ENCODE measurements at places on chromosomes 3 and 15.

- DNase-seq = no peak
Measured at GRCh38 chr3:148588291-148588690, 109.4 kb upstream of the AGTR1 start.

DNA sequence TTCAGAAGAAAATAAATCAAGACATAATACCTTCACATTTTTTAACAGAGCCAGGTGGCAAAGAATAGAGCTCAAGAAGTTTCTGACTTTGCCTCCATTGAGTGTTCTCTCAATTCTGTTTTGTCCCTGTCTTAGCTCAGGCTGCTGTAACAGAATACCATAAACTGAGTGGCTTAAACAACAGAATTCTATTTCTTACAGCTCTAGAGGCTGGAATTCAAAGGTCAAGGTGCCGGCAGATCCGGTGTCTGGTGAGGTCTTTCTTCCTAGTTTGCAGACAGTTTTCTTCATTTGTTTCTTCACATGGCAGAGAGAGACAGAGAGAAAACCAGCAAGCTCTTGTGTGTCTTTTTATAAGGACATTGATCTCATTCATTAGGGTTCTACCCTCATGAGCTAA lies 25.6 kb downstream of the IQCH start:
- no peak for DNase-seq

DNA sequence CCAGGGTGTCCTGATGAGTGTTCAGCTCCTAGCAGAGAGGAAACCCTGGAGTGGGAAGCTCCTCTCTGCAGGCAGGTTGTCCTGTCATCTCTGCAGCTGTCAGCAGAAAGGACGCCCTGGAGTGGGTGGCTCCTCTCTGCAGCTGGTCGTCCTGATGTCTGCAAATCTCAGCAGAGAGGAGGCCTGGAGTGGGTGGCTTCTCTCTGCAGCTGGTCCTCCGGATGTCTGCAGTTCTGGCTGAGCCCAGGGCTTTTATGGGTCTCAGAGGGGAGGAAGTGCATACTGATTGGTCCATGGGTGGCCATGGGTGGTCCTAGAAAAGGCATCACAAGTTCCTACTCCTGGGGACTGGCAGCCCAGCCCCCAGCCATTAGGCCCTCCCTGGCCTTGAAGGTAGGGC lies 102.6 kb upstream of the BNIP2 start:
- DNase-seq = no peak

DNA sequence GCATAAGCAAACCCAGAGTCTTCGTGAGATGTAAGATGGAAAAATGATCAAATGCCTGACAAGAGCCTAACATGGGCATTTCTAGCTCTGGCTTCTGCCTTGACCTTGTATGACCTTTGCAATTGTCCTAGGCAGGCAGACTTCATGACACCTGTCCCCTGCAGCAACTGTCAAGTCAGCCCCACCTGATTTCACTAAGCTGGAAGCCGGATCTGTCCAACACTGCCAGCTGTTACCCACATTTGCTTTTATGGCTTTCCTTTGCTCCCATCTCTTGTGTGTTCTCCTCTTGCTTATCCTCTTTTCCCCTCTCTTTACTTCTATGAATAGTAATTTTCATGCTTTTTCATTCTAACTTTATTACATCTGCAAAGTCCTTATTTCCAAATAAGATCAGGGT lies 48.5 kb upstream of the TNIK start:
- DNase-seq = no peak

DNA sequence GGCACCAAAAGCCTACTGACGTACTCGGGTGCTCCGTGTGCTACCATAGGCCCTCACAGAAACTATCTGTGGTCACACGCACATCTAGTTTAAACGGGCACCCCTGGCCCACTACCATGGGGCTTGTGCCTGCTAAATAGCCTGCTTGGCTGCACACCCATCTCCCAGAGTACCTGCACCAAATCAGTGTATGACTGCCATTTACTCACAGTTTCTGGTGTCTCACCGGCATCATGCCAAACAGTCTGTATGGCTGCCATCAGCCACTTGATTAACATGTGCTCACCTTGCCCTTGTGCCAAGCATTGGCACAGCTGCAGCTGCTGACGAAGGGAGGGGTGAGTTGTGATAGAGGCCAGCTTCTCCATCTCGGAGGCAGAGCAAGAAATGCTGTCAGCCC lies 232.7 kb downstream of the IGSF11 start:
- DNase-seq = no peak

DNA sequence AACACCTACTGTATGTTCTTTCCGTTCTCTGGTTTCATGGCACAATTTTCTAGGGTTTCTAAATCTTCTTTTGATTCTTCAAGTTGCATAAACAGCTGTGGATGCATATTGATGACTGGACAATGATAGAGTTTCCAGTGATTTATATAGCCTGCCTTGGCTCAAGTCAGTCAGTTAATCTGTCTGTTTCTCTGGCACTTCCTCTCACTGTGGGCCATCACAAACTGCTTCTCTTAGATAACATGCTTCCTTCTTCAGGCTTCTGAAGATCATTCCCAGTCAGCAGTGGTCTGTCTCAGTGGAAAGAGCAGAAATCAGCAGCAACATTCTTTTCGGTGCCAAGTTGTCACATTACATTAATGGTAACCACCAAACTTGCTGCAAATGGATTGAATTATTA lies 207.2 kb downstream of the RYR3 start:
- no peak for DNase-seq

DNA sequence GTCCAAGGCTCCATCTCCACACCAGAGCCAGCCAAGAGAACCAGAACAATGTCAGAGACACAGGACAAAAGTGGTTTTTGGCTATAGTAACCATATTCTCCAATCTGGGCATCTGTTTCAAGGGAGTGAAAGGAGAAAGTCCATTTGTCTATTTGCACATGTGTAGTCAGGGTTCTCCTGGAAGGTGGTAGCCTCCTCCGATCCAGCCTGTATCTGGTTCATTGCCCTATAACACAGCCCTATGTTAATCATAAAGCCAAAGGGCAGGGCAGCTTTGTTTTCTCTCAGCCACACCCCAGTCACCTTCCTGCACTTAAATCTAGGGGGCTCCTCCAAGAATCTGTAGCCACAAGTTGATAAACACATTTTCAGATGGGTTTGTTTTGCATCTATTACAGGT lies 128.1 kb upstream of the ADPGK start:
- no peak for DNase-seq

DNA sequence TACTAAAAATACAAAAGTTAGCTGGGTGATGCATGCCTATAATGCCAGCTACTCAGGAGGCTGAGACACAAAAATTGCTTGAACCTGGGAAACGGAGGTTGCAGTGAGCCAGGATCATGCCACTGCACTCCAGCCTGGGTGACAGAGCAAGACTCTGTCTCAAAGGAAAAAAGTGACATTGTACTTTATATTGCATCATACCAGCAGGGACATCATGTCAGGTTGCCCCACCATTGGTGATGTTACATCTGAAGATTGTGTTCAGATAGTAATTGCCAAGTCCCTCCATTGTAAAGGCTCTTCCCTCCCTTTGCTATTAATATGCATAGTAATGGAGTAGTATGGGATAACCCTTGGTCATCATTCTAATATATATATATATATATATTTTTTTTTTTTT lies 44.8 kb downstream of the FOXL2 start:
- DNase-seq = no peak

DNA sequence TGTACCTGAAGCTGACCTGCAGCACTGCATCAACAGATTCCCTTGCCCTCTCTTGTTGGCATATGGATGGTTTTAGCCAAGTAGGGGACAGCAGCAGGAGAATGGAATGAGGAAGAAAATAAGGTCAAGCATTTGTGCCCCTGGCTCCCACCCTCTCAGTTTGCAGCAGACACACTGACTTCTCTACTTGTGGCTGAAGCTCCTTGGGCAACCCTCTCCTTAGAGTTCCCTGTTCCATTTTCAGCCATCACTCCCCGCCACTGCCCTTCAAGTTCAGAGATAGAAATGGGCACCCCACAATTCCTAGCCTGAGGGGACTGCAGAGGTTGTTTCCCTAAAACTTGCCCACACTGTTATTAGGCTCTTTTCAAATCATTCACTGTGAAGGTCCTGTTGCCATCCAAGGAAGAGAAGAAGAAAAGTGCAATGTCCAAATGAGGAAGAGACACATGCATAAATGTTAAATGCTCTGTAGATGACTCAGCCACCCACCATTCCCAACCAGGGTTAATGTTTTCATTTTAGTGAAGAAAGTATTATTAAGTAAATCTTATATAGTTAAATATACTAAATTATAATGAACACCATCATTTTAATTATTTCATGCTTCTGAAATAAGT lies 295.9 kb upstream of the UBE2E2 start:
- DNase-seq = no peak

DNA sequence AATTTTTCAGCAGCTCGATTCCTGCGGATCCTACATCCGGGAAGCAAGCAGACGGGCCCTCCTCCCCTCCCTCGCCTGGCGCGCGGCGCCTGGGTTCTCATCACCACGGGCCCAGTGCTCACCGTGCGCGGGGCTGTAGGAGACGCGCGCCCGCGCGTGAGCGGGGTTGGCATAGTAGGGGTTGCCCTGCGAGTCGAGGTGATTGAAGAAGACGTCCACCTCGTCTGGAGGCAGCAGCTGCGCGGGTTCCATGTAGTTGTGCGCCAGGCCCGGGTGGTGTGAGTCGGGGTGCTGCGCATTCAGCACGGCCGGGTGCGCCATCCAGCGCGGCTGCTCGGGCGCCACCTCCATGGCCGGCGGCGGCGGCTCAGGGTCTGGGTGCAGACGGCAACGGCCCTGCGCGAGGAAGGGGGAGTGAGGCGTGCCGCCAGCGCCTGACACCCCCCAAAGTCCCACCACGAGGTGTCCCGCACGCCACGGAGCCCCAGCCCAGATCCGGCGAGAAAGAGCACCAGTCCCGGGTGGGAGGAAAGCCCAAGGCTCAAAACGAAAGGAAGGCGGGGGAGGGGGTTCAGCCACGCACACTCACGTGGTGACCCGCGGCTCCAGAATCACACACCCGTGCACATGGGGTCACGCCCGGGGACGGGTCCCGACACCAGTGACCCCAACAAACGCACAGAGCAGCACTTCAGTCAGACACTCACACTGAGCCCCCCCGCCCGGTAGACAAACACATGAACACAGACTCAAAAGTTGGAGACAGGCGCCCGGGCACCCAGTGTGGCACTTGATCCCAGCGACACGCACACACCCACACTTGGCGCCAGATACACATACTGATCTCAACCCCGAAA lies 6.1 kb downstream of the GATA2 start:
- DNase-seq = no peak

GRCh38 chr3:139235192-139235591 lies 108.6 kb upstream of the MRPS22 start:
- DNase-seq = no peak

GRCh38 chr3:184539801-184540435 lies 21.7 kb upstream of the EPHB3 start:
- DNase-seq = no peak

- DNase-seq = no peak
Measured at GRCh38 chr3:49017971-49018706, at the start of gene DALRD3. TSS of gene DALRD3 (minus strand) at chr3:49018580. CDS start at chr3:49018564, 16 bp downstream.

- DNase-seq = no peak
Measured at GRCh38 chr15:96524676-96525417, 194.3 kb downstream of the NR2F2 start.

- DNase-seq = no peak
Measured at GRCh38 chr3:171390051-171390941, 69.9 kb downstream of the TNIK start.

- DNase-seq = no peak
Measured at GRCh38 chr3:191566469-191566868, 105.5 kb downstream of the PYDC2 start.

- DNase-seq = no peak
Measured at GRCh38 chr15:57015360-57015759, 96.9 kb downstream of the TCF12 start.

DNA sequence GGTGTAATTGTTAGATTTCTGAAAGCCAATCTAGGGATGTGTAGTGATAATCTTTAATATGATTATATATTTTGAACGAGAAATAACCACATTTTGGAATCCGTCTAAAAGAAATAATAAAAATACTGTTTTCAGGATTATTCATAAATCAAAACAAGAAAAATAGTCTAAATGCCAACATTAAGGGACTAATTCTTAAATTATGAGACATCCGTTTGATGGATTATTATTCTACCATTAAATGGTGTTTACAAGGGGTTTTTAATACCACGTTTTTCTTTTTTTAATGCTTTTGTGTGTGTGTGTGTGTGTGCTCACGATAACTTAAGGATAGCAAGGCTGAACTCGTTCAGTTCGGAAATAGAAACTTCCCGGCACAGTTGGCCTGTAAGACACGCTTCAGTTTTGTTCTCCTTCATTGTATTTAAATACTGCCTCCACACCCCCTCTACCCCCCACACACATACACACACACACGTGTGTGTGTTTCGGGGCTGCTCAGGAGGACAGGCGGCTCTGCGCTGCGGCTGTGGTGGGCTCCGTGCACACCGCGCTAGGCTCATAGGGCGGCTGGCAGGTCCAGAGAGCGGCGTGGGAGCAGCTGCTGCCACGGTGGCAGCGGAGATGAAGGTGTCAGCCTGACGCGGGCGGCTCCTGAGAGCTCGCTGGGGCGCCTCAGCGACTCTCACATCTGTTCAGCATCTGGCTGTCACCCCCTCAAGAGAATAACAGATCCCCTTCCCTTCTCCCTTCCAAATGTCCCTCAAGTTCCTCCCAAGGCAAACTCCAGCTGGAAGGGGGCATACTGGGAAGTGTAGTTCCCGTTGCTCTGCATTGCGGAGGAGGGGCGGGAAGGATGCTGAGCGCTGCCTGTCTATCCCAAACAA lies 23.0 kb upstream of the ANP32A start:
- no peak for DNase-seq

- no peak for DNase-seq
Measured at GRCh38 chr15:99021027-99021627, 13.5 kb upstream of the PGPEP1L start.

DNA sequence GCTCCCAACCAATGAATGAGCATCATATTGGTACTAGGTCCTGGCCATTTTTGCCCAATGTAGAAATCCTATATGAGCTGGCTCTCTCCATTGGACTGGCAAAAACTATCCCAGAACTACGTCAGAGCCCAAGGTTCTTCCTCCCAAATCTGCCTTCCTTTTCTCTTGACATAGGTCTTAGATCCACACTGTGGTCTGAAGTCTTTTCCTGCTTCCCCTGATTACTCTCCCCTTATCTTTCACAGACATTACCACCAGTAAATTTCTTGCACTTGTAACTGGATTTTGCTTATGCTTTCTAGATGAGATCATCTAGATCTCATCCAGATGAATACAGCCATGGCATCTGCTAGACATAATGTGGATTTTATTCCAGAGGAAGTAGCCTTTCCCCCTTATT lies 141.2 kb upstream of the GADL1 start:
- no peak for DNase-seq

GRCh38 chr15:92020207-92020606 lies 166.7 kb downstream of the SLCO3A1 start:
- DNase-seq = no peak

GRCh38 chr3:196938124-196938523 lies 4.2 kb downstream of the NCBP2 start:
- no peak for DNase-seq
